Nucleus accumbens (tissue), 56 donors: ENCODE measurements at places on chromosomes 13 and 19.
A peak's percentile ranks its signal among the peaks of the same experiment; 100 is the strongest.

GRCh38 chr13:41651413-41652058 lies 194.2 kb downstream of the RGCC start:
- no peak for DNase-seq

DNA sequence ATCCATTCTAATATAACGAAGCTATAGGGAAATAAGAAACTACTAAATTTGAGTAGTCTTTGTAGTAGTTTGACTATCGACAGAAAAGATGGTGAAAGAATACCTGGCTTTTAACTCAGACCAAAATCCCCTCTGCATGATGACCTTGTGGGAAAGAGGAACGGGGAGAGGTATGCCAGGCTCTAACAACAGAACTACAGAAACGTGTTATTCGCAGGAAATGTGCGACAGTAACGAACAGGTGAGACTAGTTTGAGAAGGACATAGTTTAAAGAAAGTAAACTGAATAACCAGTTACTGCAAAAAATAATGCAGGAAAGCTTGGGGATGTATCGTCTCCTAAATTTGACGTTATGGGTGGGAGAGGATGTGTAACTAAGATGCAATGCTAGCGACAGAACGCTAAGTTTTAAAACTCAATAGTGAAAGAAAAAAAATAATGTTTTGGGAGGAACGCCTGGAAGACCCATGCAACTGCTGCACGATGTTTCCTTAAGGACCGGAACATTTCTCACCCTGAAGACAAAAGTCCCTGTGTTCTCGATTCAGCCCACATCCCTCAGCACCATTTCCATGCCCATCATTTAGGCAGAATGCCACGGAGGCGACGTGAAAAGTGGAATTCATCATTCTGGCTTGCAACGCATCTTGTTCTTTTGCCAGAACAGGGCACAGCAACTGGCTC lies 1.6 kb upstream of the RAP2A start:
- DNase-seq: no peak

GRCh38 chr19:30676990-30677679 lies 305.0 kb downstream of the ZNF536 start:
- no peak for DNase-seq

- peak; percentile 88 for DNase-seq
Observed at GRCh38 chr13:52194184-52194868, 34.9 kb upstream of the NEK3 start.

DNA sequence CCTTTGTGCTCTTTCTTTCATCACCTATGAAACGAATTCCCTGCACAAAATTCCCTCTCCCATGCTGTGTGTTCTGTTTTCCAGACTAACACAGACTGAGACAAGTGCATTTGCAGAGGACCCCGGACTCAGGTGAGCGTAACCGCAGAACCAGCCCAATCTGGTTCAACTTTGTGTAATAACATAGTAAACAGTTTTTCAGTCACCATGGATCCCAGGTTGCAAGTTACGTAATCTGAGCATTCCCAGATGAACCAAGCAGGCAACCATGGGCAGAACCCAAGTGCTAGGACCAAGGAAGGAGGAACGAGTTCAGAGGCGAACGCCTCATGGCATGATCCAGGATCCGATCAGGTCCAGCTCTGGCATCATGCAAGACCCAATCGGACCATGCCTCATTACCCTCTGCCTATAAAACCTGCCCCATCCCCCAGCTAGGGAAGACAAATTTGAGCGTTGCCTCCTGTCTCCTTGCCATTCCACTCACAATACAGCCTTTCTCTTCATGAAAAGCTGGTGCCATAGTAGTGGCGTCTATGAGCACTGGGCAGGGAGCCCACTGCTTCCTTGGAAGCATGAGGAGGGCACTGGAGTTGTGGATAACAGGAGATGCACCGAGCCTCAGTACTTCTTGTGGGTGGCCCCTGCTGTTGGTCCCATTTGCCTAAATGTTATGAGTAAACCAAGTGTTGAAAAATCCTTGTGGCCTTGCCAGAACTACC lies 107.6 kb downstream of the ABCC4 start:
- no peak for DNase-seq

GRCh38 chr19:55373993-55374757 lies 2.5 kb upstream of the TMEM190 start:
- no peak for DNase-seq

- DNase-seq: no peak
Observed at GRCh38 chr19:30287259-30287658, 84.9 kb upstream of the ZNF536 start.

- DNase-seq: no peak
Observed at GRCh38 chr19:3893509-3894179, 13.2 kb downstream of the ATCAY start.
